NCI-H510A treated with DMSO at 0.1 percent for 48 hours (cell line): ENCODE measurements at places on chromosomes 7 and 10.

DNA sequence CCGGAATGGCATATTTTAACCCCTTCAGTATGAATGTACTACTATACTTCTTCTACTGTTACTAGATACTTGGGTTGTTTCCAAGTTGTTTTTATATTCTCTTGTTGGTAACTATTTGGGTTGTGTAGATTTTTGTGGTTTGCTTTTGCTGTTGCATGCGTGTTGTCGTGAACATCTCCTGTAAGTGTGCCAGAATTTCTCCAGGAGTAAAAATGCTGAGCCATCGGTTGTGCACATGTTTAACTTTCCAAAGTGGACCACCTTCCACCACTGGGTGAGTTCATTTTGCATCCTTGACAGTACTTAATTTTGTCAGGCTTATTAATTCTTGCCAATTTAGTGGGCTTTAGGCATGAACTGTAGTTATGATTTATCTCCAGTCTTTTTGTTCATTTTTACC, 47.9 kb downstream of the CSGALNACT2 start:
- DNase-seq = no peak

- DNase-seq = no peak
These were observed 206.8 kb downstream of the KLF6 start for GRCh38 chr10:3578159-3578558.

- DNase-seq = peak; percentile 24
These were observed 122.7 kb downstream of the PRKAG2 start for GRCh38 chr7:151754142-151754590.

- DNase-seq = no peak
These were observed 50.4 kb upstream of the MSMB start for GRCh38 chr10:46096446-46096845.

DNA sequence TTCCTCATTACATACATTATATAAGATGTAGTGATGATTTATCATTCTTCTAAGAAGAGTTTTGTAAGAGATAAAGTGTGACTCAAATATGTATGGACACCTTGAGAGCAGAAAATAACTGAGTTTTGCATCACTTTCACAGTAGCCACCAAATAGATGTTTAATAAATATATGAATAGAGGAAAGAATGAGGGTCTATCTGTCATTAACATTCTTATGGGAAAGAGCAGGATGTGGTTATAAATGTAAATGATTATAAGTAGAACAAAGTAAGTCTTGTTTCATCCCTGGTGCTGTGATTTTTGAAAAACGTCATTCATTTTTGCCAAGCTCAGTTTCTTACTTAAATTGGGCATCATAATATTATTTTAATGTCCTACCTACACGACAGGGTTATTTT, 15.0 kb upstream of the CRPPA start:
- no peak for DNase-seq

DNA sequence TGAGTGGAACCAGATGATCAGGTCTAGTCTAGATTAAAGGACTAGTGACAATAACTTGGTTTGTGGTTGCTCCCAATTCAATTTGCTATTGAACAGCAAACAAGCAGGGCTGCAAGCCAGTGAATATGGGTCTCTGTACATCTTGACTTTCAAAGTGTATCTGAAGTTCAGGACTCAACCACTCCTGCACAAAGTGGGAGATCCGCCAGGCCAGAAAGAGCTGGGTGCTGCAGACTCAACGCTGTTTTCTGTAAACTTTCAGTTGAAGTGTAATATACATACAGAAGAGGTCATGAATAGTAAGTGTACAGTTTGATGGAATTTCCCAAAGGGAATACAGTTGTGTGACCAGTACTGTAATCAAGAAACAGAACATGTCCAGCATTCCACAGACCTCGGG, 416.6 kb downstream of the RPS24 start:
- DNase-seq = no peak

- no peak for DNase-seq
These were observed 890 bp downstream of the ZFYVE27 start for GRCh38 chr10:97737770-97738265.
